ENCODE measurements at places on chromosomes 3 and 15.
A peak's percentile ranks its signal among the peaks of the same experiment; 100 is the strongest.

DNA sequence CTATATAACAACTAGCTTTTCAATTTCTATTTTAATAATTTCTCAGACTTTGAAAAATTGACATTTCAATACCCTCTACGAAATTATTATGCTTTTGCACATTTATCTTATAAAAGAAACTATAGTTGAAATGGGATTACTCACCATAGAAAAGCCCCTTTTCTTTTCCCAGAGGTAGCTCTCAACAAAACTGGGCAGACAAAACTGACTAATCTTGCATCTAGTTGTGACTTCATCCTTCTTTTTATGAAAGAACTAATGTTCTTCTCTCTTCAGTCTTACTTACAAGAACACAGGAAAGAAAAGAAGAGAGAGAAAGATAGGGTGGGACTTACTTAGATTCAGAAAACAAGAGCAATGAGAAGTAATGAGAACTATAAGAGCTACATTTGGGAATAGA, 61.0 kb downstream of the GPR160 start:
- DNase-seq, result no peak

- no peak for DNase-seq
Observed at GRCh38 chr3:196513697-196514349, 1.3 kb downstream of the SMCO1 start.

DNA sequence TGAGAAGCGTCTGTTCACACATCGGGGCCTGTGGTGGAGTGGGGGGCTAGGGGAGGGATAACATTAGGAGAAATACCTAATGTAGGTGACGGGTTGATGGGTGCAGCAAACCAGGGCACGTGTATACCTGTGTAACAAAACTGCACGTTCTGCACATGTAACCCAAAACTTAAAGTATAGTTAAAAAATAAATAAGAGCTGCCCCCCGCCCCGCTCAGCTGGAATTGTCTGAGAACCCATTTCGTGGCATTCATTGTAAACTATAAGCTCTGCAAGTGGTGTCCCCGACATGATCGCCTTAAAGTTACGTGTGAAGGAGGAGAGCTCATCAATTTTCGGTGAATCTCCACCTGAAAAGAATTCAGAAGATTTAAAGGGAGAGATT, 7.3 kb upstream of the LIPH start:
- no peak for DNase-seq

DNA sequence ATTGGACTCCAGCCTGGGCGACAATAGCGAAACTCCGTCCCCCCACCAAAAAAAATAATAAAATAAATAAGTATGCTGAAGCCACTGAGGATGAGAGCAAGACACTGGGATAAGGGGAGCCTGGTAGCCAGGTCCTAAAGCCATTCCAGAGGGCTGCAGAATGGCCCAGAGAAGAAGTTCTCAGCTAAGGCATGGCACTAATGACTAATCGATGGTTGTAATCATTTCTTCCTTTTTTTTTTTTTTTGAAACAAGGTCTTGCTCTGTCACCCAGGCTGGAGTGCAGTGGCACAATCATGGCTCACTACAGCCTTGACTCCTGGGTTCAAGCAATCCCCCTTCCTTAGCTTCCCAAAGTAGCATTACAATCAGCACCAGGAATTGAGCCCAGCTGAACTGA, 25.6 kb upstream of the ZNF774 start:
- DNase-seq, result no peak

- DNase-seq, result no peak
Observed at GRCh38 chr3:138461896-138462295, 27.5 kb downstream of the ESYT3 start.

DNA sequence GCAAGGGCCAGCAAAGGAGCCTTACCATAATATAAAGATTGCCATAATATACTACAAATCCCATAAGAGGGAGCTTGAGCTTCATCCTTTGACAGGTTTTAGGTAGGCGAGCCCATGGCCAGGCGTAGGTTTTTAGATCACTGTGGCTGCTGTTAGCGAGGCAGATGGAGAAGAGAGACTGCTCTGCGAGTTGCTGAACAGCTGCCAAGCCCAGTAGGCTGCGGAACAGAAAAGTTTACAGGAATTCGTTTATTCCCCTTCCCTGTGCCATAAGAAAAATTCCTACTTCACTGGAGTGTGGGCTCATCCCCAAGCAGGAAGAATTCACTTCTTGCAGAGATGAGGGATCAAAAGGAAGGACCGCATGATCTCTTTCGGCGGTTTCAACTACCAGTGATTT, 30.5 kb downstream of the TMED3 start:
- no peak for DNase-seq

- no peak for DNase-seq
Observed at GRCh38 chr3:194203482-194204041, 67.6 kb downstream of the HES1 start.

GRCh38 chr15:99409097-99409473, 156.7 kb upstream of the MEF2A start:
- no peak for DNase-seq

DNA sequence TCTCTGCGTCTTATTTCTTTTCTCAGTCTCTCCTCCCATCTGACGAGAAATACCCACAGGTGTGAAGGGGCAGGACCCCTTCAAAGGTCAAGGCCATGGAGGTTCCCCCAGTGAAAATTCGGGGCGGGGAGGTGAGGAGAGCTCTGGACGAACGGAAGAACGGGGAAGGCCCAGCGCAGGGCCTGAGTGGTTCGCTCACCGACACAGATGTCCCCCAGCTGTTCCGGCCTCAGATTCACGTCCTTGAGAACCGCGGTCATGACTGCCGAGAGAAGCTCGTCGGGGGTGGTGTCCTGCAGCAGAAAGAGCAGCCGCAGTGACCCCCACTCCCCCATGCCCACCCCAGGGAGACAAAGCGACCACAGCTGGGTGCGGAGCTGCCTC, 542 bp downstream of the ACAA1 start:
- DNase-seq, result no peak

DNA sequence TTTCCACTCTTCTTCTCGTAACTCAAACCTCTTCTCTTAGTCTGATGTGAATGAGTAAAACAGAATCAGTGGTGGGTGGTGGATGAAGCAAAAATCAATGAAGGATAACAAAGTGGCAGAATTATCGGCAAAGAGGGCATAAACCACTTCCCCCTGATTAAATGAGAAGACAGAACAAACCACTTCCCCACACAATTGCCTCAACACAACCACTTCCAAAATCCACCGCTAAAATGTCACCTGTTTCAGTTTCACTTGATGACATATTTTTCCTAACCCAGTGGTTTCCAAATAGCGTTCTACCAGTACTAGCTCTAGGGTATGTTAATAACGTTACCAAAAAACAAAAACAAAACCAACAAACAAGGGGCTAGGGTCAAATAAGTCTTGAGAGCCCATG, 478.7 kb upstream of the WNT5A start:
- DNase-seq, result no peak

DNA sequence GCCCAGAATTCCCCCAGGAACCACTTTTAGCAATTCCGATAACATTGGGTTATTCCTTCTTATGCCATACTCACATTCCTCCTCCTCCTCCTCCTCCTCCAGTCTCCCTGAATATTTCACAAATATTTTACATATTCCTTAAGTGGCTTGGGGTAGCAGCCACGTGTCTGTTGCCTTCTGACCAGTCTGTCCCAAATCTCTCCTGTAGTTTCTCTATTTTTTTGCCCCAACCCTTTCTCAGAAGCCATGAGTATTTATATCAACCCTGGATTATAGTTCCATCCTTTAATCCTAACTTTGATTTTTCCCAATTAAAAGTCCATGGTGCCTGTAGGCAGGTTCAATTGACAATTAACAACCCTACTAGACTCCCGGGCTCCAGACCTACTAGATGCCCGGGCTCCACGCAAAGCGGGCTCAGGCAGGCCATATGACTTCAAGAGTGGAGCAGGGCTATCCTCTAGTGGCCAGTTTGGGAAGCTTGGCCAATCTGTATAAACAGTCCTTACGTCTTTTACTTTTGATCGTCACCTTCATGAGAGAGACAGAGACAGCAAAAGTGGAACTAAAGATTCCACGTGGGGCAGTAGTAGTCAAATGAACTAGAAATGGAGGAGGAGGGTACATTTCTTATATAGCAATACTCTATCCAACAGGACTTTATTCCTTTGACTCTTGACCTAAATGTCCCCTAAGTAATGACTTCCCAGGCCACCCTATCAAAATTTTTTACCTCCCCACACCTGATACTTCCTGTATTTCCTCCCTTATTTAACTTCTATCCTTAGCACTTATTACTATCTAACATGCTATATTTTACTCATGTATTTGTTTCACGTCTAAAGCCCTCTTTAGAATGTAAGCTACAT, 69.7 kb downstream of the USF3 start:
- peak; percentile 18 for DNase-seq

DNA sequence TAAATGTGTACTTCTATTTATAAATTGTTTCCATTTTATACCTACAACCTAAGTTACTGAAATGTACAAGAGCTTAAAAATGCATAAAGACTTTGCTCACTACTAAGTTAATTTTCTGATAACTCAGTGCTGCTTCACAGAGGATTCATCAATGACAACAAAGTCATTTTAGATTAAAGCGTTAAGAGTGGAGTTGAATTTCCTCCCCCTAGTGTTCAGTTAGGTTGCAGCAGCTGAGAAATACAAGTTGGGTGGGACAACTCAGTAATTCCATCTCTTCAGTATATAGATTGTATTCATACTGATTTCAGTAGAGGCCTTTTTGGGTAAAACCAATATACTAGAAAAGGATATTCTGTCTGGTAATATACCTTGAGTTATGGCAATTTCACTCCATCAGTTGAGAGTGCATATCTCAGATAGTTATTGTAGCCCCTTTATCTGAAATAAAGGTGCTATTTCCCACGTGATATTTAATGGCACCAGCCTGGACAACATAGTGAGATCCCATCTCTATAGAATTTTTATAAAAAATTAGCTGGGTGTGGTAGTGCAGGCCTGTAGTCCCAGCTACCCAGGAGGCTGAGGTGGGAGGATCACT, 6.9 kb upstream of the RPL35A start:
- DNase-seq, result peak; percentile 29

- no peak for DNase-seq
Observed at GRCh38 chr15:80804970-80805495, 25.9 kb downstream of the CEMIP start.

DNA sequence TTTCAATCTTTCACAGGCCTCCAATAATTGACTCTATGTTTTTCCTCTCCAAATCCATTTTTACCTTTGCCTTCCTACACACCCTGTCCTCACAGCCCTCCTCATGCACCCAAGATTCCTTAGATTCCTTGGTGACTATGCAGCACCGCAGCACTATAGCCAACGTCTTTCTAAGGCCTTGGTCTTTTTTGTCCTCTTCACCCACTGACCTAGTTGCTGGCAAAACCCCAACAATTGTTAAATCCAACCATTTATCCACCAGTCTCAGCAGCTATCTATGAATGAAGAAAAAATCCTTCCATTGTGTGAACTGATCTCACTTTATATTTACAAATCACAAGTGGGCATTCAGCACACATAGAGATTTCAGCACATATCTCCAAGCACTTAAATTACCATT, 203.9 kb downstream of the VGLL3 start:
- no peak for DNase-seq

DNA sequence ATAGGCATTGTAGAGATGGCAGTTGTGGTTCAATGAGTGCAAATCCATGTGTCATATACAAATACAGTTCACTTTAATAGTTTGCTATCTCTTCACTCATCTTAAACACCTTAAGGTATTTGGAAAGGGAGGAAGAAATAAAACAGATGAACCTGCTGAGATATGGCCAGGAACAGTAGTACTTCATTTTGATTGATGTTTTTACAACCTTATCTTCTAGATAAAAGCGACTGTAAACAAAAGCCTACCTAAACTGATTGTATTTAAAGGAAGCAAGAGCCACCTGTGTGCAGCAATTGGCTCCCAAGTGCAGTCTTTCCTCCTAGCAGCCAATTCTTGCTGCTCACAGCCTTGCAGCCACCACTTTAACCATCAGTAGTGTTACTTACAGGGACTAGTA, 217.7 kb downstream of the CDIN1 start:
- no peak for DNase-seq

DNA sequence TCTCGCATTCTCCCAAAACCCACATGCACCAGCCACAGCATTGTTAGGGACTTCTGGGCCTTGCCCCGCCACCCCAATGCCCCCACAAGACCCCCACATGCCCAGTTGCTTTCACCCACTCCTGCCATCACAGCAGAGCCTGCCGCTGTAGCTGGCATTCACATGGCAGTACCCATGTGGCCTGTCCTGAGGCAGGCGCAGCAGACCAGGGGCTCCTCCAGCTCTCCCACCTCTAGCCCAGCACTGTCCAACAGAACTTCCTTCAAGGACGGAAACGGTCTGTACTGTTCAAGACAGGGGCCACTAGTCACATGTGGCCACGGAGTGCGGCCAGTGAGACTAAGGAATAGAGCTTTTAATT, 32.5 kb downstream of the ANP32A start:
- DNase-seq, result no peak

- no peak for DNase-seq
Observed at GRCh38 chr3:39193391-39193790, 996 bp upstream of the XIRP1 start.

DNA sequence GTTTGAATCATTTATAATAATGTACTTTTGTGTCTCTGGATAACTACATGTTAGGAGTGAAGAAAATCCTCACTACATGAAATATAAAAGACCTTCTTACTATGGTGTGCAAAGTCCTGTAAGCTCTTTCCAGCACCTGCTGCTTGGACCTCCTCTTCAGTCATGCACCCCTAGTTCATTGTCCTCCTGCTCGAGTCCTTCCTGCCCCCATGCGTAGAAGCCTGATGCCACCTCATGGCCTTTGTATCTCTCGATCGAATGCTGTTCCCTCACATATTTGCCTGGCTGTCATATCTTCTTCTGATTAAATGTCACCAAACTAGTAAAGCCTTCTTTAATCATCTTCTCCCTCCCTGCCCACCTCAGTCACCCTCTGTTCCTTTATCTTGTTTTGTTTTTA, 49.9 kb upstream of the SUCLG2 start:
- no peak for DNase-seq

DNA sequence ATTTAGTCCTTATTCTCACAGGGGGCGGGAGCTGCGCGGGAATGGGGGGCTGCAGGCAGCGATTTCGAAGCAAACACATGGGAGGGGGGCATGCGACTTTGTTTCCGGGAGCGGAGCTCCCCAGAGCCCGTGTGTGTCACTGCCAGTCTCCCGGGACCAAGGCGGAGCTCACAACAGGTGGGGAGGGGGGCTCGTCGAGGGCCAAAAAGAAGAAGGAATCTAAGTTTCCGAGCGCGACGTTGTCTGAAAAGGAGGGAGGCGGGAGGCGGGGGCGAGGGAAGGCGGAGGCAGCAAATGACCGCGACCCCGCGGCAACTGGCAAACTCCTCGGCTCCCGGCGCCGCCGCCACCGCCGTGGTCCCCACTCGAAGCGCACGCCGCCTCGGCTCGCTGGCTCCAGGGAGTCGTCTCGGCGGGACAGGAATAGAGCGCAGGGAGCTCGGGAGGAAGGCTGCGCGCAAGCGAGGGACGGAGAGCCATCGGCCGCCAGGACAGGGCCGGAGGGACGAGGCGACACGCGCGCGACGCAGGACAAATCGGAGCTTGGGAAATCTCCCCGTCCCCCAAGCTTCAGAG, 1.4 kb downstream of the FOXP1 start:
- DNase-seq, result no peak

DNA sequence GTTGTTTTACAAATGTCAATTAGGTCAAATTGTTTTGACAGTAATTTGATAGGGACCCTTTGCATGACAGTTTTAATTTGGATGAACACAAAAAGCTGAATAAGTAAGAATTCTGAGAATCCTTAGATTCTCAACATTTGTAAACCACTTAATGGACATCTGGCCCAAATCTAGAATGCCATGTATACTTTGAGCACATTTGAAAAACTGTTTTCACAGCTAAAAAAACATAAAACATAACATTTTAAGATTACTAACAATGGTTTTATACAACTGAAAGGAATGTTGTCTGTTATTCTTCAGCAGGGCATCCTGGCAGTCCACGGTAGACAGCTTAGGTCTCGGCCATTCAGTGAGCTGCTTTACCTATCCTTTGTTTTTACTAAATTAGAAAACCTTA, 34.5 kb upstream of the TM2D3 start:
- DNase-seq, result no peak
